ENCODE measurements at places on chromosomes 12 and 14.

- DNase-seq: no peak
Measured at GRCh38 chr14:104404922-104405321, 174.6 kb upstream of the C14orf180 start.

DNA sequence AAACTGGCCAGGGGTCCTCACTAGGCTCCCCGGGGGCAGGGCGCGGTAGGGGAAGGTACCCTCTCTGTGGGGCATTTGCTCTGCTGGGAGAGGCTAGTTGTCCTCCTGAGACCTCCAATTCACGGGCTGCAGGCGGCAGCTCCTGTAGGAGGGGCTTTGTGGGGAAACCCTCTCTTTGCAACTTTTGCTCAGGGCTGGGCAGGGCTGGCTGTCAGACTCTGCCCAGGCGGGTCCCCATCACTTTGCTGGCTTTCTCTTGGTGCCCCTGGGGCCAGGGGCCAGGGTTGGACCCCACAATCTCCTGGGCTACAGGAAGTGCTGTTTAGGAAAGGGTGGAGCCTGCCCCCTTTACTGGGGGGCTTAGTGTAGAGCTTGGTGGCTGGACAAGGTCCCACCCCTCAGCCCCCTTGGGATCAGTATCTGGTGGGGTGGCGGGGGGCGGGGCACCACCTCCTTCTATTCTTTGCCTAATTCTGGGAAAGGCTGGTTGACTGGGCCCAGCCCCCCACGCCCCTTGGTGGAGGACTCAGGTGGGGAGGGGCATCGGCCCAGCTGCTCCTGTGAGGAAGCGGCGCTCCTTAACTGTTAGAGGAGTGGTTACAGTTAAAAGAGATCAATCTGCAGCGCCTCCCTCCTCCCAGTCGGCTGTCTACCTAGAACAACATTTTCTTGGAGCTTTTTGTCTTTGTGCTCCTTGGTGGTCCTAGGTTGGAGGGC is 918.7 kb downstream of the AACS start:
- DNase-seq: no peak

DNA sequence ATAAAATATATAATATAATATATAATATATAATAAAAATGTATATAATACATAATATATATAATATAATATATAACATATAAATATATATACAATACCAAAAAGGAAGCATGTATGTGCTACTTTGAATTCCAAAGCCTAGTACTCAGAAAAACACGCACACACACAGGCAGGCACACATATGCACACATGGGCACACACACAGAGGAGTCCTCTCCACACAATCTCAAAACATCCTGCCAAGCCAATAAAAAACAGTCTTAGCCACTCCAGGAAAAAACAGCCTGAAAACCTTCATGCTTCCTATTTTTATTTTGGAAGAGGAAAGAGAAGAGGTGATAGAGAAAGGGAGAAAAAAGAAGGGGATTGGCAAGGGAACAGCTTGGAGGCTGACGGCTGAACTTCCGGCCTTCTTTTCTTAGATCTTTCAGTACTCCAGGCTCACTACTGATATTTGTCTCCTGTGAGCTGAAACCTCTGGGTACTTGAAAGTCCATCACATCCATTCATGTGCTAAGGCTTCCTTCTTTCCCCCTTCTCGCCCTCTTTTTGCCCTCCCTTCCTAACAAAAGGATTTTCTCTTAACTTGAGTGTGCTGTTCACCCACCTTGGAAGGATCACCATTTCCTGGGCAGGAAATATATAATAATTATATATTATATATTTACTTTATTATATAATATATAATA is 394.2 kb downstream of the NUAK1 start:
- no peak for DNase-seq

DNA sequence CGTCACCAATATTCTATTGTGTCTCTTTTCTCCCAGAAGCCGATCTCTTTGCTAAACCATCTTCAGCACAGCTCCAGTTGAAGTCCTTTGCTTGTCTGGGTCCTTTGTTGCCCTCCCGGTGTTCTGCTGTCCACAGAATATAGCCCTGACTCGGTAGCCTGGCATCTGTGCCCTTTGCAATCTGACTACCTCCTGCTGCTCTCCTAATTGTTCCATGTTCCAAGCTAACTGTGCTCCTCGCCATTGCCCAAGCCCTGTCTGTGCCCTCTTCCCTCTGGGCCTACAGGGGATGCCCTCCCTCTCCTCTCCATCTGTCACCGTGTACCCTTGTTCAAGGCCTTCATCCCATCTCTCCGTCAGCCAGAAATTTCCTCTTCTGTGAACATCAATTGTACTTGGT is 306.3 kb downstream of the APAF1 start:
- no peak for DNase-seq

Measured in GM12865 (cell line).